ENCODE measurements at places on chromosomes 12 and 14. TPM values are rescaled to one million over a fixed set of nuclear protein-coding genes. Genes with fewer than 3 reads are reported as not detected.

The MTHFD1 gene
- total RNA-seq = 50.9 TPM

The MORN3 gene
- total RNA-seq = not detected

The PRB2 gene
- not detected for total RNA-seq

The PZP gene
- total RNA-seq = not detected

The SINHCAF gene
- total RNA-seq = 191 TPM

- DNase-seq = no peak
These were observed 183.3 kb upstream of the SEL1L start for GRCh38 chr14:81716953-81717352.

DNA sequence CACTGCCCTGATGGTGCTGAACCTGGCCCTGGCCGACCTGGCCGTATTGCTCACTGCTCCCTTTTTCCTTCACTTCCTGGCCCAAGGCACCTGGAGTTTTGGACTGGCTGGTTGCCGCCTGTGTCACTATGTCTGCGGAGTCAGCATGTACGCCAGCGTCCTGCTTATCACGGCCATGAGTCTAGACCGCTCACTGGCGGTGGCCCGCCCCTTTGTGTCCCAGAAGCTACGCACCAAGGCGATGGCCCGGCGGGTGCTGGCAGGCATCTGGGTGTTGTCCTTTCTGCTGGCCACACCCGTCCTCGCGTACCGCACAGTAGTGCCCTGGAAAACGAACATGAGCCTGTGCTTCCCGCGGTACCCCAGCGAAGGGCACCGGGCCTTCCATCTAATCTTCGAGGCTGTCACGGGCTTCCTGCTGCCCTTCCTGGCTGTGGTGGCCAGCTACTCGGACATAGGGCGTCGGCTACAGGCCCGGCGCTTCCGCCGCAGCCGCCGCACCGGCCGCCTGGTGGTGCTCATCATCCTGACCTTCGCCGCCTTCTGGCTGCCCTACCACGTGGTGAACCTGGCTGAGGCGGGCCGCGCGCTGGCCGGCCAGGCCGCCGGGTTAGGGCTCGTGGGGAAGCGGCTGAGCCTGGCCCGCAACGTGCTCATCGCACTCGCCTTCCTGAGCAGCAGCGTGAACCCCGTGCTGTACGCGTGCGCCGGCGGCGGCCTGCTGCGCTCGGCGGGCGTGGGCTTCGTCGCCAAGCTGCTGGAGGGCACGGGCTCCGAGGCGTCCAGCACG is 4.7 kb downstream of the LTB4R start:
- DNase-seq = no peak

DNA sequence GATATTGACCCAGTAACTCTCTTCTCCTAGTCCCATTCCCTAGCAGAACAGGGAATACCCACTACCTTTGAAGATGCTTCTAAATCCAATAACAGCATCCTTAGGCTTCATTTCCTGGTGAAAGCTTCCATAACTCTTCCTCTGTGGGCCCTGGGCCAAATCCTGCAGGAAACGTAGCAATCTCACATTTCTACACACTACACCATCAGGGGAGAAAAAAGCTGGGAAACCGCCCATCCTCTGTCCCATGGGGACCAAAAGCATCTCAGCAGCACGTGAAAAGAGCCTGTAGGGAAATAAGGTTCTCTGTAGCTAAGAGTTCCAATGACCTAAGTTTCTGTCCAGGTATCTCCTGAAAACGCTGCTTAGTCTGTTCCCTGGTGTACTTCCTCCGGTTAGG is 340.2 kb downstream of the DPF3 start:
- no peak for DNase-seq

GRCh38 chr14:79043194-79043889 is 873.2 kb downstream of the NRXN3 start:
- no peak for DNase-seq

DNA sequence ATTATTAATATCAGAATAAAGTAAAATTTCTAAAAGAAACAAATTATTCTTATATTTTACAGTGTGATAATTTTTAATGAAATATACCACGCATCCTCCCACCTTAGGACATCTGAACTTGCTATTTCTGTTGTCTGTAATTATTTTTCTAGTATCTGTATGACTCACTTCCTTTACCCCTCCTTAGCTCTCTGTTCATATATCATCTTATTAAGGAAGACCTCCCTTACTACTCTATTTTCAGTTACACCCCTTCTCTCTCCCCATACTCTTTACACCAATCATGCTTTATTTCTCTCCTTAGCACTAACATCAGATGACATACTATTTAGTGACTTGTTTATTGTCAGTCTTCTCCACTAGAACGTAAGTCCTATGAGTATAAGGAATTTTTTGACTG is 34.2 kb upstream of the C12orf50 start:
- peak; percentile 3 for DNase-seq

DNA sequence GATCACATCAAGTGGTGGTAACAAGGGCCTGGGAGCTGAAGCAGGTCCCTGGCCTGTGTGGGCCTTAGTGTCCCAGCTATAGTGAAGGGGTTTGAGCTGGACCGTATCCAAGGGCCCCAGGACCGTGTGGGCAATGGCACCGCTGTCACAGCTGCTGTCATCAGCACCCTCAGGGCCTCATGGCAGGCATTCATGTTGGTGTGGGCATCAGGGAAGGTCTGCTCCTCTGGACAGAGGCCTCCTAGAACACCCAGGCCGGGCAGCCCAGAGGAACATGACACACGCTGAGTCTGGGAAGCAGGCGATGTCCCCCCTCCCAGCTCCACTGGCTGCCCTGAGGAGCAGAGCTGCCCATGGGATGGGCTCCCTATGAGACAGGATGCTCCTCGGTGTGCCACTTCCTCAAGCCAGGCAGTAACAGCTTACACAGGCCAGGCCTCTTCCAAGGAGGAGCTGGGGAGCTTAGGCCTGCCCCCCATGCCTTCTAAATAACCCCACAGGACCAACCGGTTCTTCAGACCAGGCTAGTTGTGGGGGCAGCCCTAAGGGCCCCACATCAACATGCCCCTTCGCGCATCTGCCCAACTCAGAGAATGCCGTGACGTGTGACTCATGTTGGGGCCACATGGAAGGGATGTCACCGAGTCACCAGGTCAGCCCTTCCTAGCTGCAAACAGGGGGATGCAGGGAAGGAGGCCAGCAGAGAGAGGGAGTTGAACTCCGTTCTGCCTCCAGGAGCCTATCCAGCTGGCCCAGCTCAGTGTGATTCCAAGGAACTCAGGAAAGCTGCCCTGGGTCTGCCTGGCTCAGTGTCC is 80.4 kb downstream of the PITPNM2 start:
- no peak for DNase-seq

GRCh38 chr12:116099652-116100432 is 177.7 kb downstream of the MED13L start:
- no peak for DNase-seq

- DNase-seq = no peak
These were observed 207.6 kb downstream of the BCL11B start for GRCh38 chr14:99064262-99064954.

GRCh38 chr14:33052943-33053342 is 114.3 kb downstream of the NPAS3 start:
- DNase-seq = no peak

DNA sequence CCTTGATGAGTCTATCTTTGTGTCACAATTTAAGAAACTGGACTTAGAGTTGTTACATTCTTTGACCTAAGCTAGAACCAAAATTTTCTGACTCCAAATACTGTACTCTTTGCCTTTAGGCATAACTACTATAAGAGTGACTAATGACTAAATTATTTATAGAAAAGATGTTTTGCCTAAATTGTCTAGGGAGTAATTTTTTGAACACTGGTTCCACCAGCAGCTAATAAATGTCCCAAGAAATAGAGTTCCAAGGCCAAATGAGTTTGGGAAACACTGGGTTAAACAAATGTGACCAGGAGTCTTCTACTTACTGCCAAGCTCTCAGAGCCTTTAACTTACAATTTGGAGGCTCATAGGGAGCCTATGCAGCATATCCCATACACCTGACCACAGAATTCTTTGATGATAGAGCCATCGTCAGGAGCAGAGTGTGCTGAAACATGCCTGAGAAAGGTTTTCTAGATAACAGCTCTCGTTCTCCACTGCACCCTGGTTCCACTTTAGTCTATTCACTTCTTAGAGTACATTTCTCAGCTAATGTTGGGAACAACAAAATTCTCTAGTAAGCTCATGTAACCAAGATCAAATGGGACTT is 215.9 kb upstream of the HMGA2 start:
- DNase-seq = peak; percentile 38

DNA sequence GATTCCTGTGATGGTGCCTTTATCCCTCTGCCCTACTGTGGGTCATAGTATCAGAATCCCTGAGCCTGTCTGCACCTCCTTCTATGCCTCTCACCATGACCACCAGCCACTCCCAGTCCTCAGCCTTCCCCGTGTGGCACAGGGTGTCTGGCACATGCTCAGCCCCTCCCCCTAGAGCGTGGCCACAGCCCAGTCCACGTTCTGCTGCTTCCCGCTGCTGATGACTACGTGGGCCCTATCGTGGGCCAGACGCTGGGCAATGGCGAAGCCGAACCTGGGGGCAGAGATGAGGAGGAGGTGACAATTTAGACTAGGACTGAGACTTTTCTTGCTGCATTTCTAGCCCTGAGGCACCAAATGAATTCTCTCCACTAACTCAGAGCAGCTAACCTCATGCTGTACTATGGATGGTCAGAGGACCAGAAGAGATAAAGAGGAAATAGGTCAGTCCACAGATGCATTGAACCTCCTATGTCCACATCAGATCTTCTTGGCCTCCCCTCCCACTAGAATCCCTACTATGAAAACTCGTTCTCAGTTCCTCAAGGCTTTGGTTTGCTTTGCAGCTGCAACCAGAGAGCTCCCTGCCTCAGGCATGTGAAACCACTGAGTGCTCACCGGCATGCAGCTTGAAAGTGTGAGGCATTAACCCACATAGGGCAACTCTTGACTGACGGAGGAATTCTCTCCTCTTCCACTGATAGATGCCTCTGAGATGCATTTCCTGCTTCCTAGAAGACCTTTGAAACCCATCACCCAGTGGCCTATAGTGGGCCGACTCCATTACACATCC is 126.3 kb upstream of the DHRS4 start:
- no peak for DNase-seq

DNA sequence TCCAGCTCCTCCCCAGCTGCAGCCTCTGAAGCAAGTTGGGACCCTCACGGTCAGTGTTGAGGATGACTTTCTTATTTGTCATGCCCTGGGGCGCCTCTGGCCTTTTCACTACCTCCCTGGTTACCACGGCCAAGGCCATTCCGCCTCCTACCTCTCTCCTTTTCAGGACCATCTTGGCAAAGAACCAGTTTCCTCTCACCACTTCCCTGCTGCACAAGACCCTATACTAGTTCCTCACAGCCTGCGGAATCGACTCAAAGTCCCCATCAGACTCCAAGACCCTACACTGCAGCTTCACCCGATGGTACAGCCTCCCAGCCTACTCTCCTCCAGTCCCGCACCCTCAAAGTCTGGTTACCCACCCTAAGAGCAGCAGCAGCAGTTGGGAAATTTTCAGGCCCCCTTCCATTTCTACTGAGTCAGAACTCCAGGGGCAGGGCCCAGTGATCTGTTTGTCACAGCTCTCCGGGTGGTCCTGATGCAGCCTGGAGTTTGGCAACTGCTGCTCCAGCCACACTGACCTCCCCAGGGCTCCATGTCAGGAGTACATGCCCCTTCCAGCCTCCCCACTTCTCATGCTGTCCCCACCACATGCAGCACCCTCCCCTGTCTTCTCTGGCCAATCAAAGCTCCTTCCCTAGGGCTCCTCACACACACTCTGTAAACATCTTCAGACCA is 5.4 kb downstream of the VWF start:
- peak; percentile 15 for DNase-seq

DNA sequence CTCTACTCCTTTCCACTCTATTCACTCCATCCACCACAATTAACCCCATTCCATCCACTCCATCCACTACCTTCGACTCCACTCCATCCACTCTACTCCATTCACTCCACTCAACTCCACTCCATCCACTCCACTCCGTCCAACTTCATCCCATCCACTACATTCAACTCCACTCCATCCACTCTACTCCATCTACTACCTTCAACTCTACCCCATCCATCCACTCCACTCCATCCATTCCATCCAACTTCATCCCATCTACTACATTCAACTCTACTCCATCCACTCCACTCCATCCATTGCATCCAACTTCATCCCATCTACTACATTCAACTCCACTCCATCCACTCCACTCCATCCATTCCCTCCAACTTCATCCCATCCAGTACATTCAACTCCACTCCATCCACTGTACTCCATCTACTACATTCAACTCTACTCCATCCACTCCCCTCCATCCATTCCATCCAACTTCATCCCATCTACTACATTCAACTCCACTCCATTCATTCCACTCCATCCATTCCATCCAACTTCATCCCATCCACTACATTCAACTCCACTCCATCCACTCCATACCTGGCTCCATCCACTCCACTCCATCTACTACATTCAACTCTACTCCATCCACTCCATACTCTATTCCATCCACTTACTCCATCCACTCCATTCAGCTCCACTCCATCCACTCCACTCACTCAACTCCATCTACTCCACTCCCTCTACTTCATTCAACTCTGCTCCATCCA is 16.4 kb downstream of the HNF1A start:
- no peak for DNase-seq

GRCh38 chr12:12428961-12429657 is 72.2 kb downstream of the BORCS5 start:
- DNase-seq = peak; percentile 24

DNA sequence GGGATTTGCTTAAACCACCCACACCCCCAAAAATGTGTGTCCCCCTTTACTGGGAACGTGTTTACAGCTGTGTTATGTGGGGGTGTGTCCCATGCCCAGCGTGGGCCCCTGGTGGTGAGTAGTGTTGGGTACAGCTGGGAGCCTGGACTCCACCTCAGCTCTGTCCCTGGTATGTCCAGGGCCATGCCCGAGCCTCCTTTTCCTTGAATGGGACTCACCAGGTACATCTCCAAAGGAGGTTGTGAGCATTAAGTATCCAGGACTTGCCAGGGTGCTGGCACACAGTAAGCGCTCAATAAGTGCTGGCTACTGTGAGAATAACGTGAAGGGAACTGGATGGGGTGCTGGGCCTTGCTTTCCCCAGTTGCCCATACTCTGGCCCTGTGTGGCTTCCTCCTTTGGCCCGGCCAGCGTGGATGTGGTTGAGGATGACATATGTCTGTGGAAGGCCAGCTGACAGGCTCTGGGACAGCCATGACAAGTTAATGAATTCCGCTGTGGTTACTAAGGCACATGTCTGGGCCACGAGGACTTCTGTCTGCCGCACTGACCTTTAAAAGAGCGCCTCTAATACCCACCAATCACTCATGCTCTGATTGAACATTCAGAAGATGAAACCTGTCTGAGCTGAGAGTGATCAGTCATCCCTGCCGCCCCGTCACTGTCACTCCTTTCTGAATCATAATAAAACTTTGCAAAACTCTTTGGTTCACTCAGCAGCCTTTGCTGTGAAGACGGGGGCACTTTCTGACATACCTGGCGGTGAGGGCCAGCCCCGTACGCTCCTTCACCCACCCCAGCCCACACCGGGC is 74.7 kb downstream of the DIO3 start:
- DNase-seq = no peak
